Peyer's patch (tissue), 4 donors: ENCODE measurements at places on chromosomes 5 and 9. TPM values are rescaled to one million over a fixed set of nuclear protein-coding genes. Genes with fewer than 3 reads are reported as not detected.

C9orf153 gene
- not detected for total RNA-seq

PLCXD3 gene
- 1.9 TPM for total RNA-seq

GRIA1 gene
- total RNA-seq: not detected

IL9 gene
- total RNA-seq: not detected

CNTFR gene
- 11.0 TPM for total RNA-seq

SEPTIN8 gene
- total RNA-seq: 59.3 TPM

INSL4 gene
- not detected for total RNA-seq

PAEP gene
- total RNA-seq: not detected

SLCO4C1 gene
- total RNA-seq: not detected

NTNG2 gene
- total RNA-seq: 1.3 TPM

TBCA gene
- total RNA-seq: 57.8 TPM

FCN1 gene
- 2.5 TPM for total RNA-seq

DNA sequence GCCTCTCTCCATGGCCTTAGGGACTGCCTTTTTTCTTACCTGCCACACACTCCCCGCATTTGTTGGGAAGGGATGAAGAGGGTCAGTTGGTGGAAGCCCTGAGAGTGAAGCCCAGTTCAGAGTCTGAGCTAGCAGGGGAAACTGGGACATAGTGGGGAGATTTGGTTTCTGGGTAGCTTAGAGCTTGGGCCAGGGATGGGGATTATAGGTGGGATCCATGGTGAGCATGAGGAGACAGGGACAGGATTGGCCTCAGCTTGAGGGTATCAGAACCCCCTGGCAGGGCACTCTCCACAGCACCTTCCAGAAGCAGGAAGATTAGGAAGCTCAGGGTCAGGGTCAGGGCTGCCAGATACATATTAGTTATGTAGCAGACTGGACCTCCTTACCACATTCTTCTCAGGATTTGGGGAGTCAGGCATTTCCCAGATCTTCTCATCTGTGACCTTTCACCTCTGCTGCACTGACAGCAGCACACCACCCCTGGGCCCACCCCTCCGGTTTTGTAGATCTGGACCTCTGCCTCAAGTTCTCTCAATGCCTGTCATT is 17.9 kb downstream of the OR13J1 start:
- no peak overlapping the region for H3K27ac ChIP-seq
- no peaks in the 10 kb centered on the region for H3K36me3 ChIP-seq
- H3K4me1 ChIP-seq: no peaks in the 10 kb centered on the region
- no peak for DNase-seq
- no peak overlapping the region for H3K4me3 ChIP-seq

DNA sequence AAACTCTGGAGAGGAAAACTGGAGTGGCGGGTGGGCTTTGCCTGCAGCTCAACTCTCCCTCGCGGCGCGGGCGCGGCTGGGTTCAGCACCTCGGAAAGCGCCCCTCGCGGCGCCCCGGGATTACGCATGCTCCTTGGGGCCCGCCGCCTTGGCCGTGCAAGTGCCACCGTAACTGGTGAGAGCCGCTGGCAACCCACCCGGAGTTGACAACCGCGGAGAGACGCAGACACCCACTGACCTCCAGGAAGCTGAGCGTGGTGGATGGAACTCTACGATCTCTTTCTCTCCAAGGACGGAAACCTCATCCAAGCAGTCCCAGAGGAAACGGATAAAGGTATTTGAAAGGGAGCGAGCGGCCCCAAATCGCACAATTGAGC is 194 bp upstream of the RXFP3 start:
- no peaks in the 10 kb centered on the region for H3K36me3 ChIP-seq
- no peaks in the 10 kb centered on the region for H3K4me1 ChIP-seq
- H3K4me3 ChIP-seq: peak overlapping the region; percentile 20
- no peaks in the 10 kb centered on the region for H3K27me3 ChIP-seq
- DNase-seq: no peak
- no peak overlapping the region for H3K27ac ChIP-seq

DNA sequence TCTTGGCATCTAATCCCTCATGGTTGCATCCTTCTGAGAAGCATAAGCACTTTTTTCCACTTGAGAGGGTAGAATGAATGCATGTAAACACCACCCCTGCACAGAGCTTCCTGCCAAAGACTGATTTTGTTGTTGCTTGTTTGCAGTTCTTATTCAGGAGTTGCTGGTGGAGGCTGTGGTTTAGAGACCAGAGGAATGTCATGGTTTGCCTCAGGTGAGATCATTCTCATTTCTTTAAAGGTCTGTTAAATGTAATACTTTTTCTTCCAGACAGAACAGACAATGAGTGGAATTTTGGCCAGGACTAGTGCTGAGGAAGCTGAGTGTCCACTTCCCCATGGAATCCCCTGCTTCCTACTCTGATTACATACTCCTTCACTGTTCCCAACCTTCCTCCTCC is 3.2 kb upstream of the TNC start:
- H3K4me1 ChIP-seq: no peaks in the 10 kb centered on the region
- no peak overlapping the region for H3K27ac ChIP-seq
- no peaks in the 10 kb centered on the region for H3K27me3 ChIP-seq
- no peak overlapping the region for H3K4me3 ChIP-seq
- H3K36me3 ChIP-seq: no peaks in the 10 kb centered on the region

GRCh38 chr5:58261605-58262004 is 198.3 kb downstream of the PLK2 start:
- H3K4me1 ChIP-seq: no peaks in the 10 kb centered on the region
- H3K4me3 ChIP-seq: no peak overlapping the region
- no peaks in the 10 kb centered on the region for H3K27me3 ChIP-seq

DNA sequence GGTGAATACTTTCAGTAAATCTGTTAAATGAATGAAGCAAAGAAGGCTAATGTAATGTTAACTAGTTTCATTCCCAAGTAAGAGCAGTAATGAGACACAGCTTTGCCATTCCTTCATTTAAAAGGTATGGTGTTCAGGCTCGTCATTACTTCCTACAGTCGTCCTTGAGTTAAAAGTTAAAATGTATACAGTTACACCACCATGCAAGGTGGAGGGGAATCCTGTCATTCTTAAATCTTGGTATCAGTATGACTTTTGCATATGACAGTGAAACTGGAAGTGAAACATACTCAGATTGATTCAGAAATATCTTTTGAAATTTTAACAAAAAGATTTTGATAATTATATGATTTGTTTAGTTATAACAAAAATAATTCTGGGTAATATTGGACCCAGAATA is 25.9 kb downstream of the MTRR start:
- H3K36me3 ChIP-seq: no peaks in the 10 kb centered on the region
- no peak for DNase-seq
- no peaks in the 10 kb centered on the region for H3K4me1 ChIP-seq
- no peak overlapping the region for H3K27ac ChIP-seq

GRCh38 chr9:110745676-110746075 is 77.1 kb downstream of the MUSK start:
- peak overlapping the region; percentile 32 for H3K27ac ChIP-seq
- H3K4me3 ChIP-seq: no peak overlapping the region
- no peaks in the 10 kb centered on the region for H3K4me1 ChIP-seq
- no peaks in the 10 kb centered on the region for H3K36me3 ChIP-seq

- H3K27ac ChIP-seq: peak overlapping the region; percentile 27
- H3K27me3 ChIP-seq: no peaks in the 10 kb centered on the region
- H3K4me3 ChIP-seq: no peak overlapping the region
These were observed 160.0 kb downstream of the CCDC192 start for GRCh38 chr5:127863161-127863560.

GRCh38 chr5:123817267-123817666 is 305.3 kb downstream of the CSNK1G3 start:
- H3K36me3 ChIP-seq: no peaks in the 10 kb centered on the region
- H3K4me3 ChIP-seq: no peak overlapping the region
- H3K27ac ChIP-seq: no peak overlapping the region
- no peak for DNase-seq
- no peaks in the 10 kb centered on the region for H3K4me1 ChIP-seq

DNA sequence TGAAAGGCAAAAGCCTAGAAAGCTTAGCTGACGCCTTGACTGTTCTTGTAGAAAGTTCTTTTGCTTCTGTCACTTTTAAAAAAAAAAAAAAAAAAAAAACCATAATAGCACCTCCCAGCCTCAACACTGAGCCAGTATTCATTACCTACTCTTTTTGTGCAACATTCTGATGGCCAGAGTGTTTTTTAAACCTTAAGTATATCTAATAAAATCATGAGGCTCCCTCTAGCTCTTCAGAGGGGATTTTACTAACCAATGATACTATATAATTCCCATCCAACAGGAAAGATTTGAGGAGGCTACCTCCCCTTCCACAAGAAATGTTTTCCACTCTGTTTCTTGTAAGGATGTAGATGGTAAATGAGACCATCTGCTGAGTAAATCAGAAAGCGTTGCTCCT is 3.9 kb downstream of the BNC2 start:
- no peak overlapping the region for H3K4me3 ChIP-seq
- H3K27me3 ChIP-seq: no peaks in the 10 kb centered on the region
- no peaks in the 10 kb centered on the region for H3K4me1 ChIP-seq
- no peak overlapping the region for H3K27ac ChIP-seq

DNA sequence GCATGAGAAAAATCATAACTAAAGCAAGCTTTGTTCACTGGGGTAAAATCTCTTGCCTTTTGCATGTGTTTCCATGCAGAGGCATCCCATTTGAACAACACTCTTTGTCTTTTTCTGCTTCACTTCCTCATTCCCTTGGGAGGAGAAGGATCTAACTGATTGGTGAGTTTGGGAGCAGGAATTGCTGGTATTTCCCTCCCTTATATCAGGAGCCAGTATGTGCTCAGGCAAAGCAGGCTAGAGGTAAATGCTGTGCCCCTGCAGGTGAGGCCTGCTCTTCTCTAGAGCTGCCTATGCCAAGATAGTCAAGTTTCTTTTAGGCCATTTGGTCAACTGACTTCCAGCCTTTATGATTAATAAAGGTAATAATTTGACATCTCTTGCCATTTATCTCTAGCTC is 179.9 kb downstream of the COX7C start:
- no peak overlapping the region for H3K27ac ChIP-seq
- no peaks in the 10 kb centered on the region for H3K27me3 ChIP-seq
- no peaks in the 10 kb centered on the region for H3K36me3 ChIP-seq
- no peaks in the 10 kb centered on the region for H3K4me1 ChIP-seq
- H3K4me3 ChIP-seq: no peak overlapping the region

- H3K4me3 ChIP-seq: no peak overlapping the region
- no peak overlapping the region for H3K27ac ChIP-seq
- no peaks in the 10 kb centered on the region for H3K27me3 ChIP-seq
- no peaks in the 10 kb centered on the region for H3K36me3 ChIP-seq
These were observed 15.6 kb downstream of the NDUFAF2 start for GRCh38 chr5:60960591-60960990.

- DNase-seq: no peak
- H3K4me3 ChIP-seq: no peak overlapping the region
- H3K4me1 ChIP-seq: no peaks in the 10 kb centered on the region
- peak overlapping the region; percentile 71 for H3K27ac ChIP-seq
These were observed 54.9 kb downstream of the SLC44A1 start for GRCh38 chr9:105299190-105299854.

DNA sequence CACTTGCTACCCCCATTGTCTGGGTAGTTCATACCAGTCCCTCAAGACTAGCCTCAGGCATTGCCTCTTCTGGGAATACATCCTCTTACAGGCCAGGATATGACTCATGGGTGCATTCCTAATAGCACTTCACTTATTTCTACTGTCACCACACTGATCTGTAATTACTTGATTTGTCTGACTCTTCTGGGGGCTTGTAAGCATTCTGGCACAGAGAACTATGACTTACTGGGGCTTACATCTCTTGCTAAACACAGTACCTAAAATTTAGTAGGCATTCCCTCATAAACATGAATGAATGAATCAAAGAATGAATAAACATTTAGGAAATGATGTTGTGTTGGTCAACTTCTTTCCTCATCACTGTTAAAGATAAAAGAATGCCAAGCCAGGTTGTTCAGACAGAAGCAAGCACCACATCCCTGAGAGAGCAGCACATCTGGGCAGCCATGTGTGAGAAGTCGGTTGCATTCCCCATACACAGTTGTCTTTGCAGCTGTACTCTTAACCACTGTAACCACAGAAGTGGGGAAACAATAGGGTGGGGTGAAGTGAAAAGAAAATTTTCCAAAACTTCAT is 27.6 kb downstream of the IL7R start:
- H3K27me3 ChIP-seq: no peaks in the 10 kb centered on the region
- no peak for DNase-seq
- H3K4me3 ChIP-seq: no peak overlapping the region
- no peaks in the 10 kb centered on the region for H3K36me3 ChIP-seq
- H3K27ac ChIP-seq: no peak overlapping the region

DNA sequence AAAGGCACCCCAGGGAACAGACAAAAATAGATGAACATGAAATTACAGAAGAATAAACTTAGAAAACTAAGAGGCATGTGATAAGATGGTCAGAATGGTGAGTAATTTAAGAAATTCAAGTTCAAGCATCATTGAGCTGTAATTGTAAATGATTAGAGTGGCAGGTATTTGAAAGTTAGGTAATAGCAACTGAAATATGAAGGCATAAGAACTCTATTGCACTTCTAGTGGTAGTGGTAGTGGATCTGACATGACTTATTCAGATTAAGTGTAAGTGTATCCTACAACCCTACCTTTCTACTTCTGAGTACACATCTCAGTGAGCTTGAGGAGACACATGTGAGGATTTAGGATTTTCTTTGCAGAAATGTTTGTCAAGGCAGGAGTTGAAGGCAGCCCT is 192.9 kb upstream of the RIOK2 start:
- H3K27me3 ChIP-seq: no peaks in the 10 kb centered on the region
- no peaks in the 10 kb centered on the region for H3K4me1 ChIP-seq
- DNase-seq: no peak
- H3K27ac ChIP-seq: no peak overlapping the region

- no peak overlapping the region for H3K27ac ChIP-seq
- no peaks in the 10 kb centered on the region for H3K27me3 ChIP-seq
- H3K4me1 ChIP-seq: no peaks in the 10 kb centered on the region
- no peaks in the 10 kb centered on the region for H3K36me3 ChIP-seq
- DNase-seq: no peak
These were observed 229.2 kb downstream of the MRPS30 start for GRCh38 chr5:45037927-45038326.

DNA sequence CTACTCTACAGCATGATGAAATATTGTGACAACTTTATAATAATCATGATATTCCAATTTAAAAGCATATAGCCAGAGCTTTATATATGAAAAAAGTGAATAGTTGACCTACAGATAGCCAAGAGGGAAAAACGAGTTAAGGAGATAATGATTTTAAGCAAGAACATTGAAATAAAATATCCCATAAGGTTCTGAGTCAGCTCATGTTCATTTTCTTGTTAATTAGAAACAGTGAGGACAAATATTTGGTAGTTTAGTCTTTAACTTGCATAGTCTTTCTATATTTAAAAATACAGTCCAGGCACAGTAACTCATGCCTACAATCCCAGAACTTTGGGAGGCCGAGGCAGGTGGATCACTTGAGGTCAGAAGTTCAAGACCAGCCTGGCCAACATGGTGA is 55.8 kb upstream of the CDH6 start:
- H3K4me1 ChIP-seq: no peaks in the 10 kb centered on the region
- H3K27me3 ChIP-seq: no peaks in the 10 kb centered on the region
- H3K4me3 ChIP-seq: no peak overlapping the region
- no peak for DNase-seq

DNA sequence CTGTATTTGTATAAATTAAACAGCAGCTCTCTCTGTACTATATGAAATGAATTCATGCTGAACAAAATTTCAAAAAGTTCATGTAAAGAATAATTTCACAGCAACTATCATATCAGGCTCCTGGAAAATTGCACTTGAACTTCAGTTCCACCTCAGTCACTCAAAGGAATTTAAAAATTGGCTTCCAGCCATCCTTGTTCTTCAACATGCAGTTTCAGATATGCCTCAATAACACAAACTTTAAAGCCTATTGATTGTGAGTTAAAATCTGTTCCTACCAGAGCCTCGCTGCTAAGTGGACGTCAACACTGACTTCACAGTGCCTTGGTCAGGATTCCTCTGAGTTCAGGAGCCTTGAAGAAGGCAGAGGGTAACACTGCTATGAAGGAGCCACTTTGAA is 418.7 kb upstream of the WWC1 start:
- no peak for DNase-seq
- no peak overlapping the region for H3K27ac ChIP-seq
- no peaks in the 10 kb centered on the region for H3K4me1 ChIP-seq
